Stimulated activated CD8-positive, alpha-beta memory T cell treated with anti-CD3 and anti-CD28 coated beads, Interleukin-4, amount 100 ng/mL, for 1 hour (primary cell): ENCODE measurements at places on chromosomes 1 and 21.

DNA sequence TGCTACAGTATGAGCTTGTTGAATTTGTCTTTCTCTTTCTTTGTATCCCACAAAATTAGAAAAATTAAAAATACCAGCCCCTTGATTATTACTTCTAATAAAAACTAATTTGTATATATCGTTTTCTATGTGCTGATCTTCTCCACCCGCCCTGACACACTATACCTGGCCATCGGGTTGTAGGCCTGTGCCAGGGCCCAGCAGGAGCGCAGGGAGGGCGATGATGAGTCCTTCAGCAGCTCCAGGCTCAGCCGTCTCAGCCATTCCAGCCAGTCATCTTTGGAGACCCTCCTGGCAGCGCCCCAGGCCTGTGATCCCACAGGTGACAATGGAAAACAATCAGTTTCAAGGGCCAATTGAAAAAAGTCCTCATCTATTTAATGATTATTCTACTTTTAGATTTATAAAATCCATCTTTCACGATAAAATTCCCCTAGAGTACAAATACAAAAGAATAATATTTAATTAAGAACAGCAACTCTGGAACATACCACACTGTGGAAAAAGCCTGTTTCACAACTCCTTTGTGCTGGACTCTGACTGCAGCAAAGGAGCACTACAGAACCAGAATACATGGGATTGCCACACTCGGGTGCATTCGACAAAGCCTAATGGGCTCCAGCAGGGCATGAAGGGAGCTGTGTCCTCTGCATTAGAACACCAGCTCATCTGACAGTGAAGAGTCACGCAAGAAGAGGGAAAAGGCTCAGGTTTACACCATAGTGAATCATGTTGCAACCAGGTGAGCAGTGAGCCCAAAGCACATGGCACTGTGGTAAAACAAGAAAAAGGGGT lies 15.4 kb downstream of the ANGPTL7 start:
- DNase-seq: no peak

- DNase-seq: no peak
Observed at GRCh38 chr1:160127865-160128523, 12.4 kb downstream of the ATP1A2 start.

- no peak for DNase-seq
Observed at GRCh38 chr1:157653494-157653873, 47.1 kb downstream of the FCRL3 start.

GRCh38 chr1:21296509-21297354 lies 6.5 kb upstream of the ECE1 start:
- DNase-seq: no peak

DNA sequence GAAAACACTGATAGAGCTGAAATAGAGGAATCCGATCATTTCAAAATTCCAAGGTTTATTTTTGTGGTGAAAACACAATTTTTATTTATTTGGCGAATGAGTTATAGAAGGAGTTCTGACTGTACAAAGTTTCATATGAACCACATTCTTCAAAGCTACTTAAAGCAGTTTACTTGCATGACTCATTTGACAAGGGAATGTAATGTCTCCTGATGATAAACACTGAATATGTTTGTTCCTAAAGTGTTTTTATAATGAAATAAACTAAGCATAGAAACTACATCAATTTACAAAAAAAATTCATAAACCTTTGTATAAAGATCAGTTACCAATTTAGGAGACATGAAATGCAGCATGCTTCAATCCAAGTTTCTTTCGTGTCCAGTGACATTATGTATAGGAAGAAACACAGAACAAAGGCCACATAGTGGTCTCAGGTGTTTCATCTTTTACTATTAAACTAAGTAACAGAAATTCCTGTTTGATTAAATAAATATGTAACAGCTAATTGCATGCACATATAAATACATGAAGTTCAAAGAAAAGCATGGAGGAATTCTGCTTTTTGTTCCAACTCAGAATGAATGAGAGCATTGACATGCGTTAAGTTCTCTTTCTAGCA lies 2.5 kb downstream of the PRKACB start:
- no peak for DNase-seq
